ENCODE measurements at places on chromosomes 1 and 21. TPM values are rescaled to one million over a fixed set of nuclear protein-coding genes. Genes with fewer than 3 reads are reported as not detected.

Gene MYOM3
- 0.17 TPM for total RNA-seq

Gene SLC2A1
- total RNA-seq, result 10.0 TPM

Gene CR1
- total RNA-seq, result 28.4 TPM

Gene GSTM1
- total RNA-seq, result not detected

Gene LRRC7
- total RNA-seq, result not detected

Gene NUF2
- 0.57 TPM for total RNA-seq

Gene SH2D1B
- total RNA-seq, result not detected

Gene FMOD
- total RNA-seq, result 39.6 TPM

Gene OLFML3
- 43.0 TPM for total RNA-seq

Gene IQGAP3
- total RNA-seq, result 0.57 TPM

Gene PSEN2
- 26.8 TPM for total RNA-seq

Gene FAAH
- 11.9 TPM for total RNA-seq

Gene DUSP10
- total RNA-seq, result 10.1 TPM

Gene IVL
- not detected for total RNA-seq

Gene DNMT3L
- not detected for total RNA-seq

Gene ATP1A2
- 118 TPM for total RNA-seq

Gene CHRM3
- 1.5 TPM for total RNA-seq

Gene LRRC3
- 0.98 TPM for total RNA-seq

Gene PKLR
- total RNA-seq, result not detected

Gene LCA5L
- total RNA-seq, result 0.33 TPM

Gene BRDT
- not detected for total RNA-seq

Gene SHISA4
- total RNA-seq, result 29.7 TPM

Gene ADAMTS5
- total RNA-seq, result 146 TPM

Gene CYB5RL
- total RNA-seq, result 5.5 TPM

Gene TBX15
- total RNA-seq, result 68.9 TPM

Gene GRHL3
- not detected for total RNA-seq

Gene KRTAP11-1
- not detected for total RNA-seq

Gene TESK2
- total RNA-seq, result 10.7 TPM

Gene ECE1
- total RNA-seq, result 78.7 TPM

Gene PITHD1
- total RNA-seq, result 71.4 TPM

Gene CLDN17
- not detected for total RNA-seq

Gene CD1D
- total RNA-seq, result 0.65 TPM

Gene ASCL5
- not detected for total RNA-seq

Gene TEX38
- not detected for total RNA-seq

Gene TTLL7
- total RNA-seq, result 5.8 TPM

Gene FLG2
- total RNA-seq, result not detected

Gene TARBP1
- total RNA-seq, result 20.3 TPM

Gene TMCO4
- 23.6 TPM for total RNA-seq

Gene KCNJ6
- not detected for total RNA-seq

Gene SLC35F3
- total RNA-seq, result not detected

Gene PTPN14
- 13.1 TPM for total RNA-seq

Gene CRYAA
- total RNA-seq, result not detected

Gene ANKRD45
- total RNA-seq, result not detected

Gene TMPRSS3
- total RNA-seq, result not detected

Gene KCNA2
- 2.0 TPM for total RNA-seq

Gene C1QA
- total RNA-seq, result 794 TPM
